Skeletal muscle cell (primary cell): ENCODE measurements at places on chromosomes 1 and 21.

DNA sequence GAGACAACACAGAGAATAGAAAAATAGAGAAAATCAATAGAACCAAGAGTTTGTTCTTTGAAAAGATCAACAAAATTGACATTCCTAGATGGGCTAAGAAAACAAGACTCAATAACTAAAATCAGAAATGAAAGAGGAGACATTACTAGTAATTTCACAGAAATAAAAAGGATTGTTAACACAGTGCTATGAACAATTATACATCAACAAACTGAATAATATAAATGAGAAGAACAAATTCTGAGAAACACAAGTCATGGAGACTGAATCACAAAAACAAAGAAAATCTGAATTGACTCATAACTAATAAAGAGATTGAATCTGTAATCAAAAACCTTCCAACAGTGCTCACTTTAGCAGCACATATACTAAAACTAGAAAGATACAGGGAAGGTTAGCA, 51.6 kb upstream of the TTC39A start:
- no peak for DNase-seq

DNA sequence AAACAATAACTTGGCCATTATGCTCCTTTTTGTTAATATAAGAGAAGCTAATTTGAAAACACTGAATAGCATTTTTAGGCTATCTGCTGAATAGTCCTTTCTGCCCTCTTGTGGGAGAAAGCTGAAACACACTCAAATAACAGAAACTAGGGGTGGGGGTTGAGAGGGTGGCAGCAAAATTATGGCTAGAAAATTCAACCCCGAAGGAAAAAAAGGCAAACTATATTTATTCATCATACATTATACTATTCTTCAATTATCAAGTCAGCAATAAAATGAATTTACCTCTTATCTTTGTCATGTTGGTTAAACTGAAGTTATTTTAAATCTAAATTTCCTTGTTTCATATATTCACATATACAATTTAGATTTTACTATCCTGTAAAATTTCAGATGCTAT, 255.9 kb downstream of the FAF1 start:
- DNase-seq = no peak

DNA sequence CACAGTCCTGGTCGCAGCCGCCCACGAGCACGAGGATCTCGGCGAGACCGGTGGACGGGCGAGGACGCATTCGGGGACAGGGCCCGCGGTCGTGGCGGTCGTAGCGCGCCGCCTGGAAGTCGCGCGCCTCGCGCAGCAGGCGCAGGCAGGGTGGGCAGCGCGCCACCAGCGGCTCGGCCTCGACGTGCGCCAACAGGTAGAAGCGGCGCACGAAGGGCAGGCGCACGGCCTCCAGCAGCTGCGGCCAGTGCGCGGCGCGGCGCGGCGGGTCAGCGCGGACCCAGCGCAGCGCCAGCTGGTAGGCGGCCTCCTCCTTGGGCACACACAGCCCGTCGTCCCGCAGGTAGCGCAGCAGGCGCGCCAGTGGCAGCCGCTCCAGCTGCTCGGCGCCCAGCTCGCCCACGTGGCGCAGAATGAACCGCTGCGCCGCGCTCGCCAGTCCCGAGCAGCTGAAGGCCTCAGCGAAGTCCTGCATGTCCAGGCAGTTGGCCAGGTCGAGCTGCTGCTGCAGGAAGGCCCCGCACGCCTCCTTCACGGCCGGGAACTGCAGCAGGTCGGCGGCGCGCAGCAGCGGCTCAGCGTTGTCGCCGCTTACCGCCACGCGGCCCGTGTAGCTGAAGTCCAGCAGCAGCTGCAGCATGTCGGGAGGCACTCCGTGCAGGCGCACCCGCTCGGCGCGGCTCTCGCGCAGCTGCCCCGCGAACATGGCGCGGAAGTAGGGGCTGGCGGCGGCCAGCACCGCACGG, 573 bp downstream of the KLHL21 start:
- no peak for DNase-seq

DNA sequence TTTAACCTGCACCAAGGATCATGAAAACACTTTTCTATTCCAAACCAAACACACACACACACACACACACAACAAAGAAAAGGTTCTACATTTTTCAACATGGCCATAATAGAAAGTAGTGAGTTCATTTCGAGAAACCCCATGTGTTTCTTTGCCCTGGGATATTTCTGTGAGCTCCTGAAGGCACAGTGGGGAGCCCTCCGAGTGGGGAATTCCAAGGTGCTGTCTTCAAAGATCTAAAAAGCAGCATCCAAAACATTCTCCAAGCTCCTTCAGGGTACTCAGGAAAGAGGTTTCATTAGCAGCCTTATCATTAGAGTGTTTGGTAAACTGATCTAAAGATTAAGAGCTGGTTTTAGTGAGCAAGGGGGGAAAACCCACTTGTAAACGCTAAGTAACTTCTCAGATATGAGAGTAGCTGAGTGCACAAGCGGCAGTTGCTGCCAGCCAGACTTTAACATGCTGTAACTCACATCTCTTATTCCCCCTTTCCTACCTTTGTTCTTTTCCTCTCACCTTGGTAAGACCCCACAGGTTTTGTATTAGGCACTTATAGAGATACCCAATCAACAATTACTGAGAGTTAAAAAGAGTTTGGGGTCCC, 38.3 kb downstream of the ZC3H11B start:
- DNase-seq = no peak

DNA sequence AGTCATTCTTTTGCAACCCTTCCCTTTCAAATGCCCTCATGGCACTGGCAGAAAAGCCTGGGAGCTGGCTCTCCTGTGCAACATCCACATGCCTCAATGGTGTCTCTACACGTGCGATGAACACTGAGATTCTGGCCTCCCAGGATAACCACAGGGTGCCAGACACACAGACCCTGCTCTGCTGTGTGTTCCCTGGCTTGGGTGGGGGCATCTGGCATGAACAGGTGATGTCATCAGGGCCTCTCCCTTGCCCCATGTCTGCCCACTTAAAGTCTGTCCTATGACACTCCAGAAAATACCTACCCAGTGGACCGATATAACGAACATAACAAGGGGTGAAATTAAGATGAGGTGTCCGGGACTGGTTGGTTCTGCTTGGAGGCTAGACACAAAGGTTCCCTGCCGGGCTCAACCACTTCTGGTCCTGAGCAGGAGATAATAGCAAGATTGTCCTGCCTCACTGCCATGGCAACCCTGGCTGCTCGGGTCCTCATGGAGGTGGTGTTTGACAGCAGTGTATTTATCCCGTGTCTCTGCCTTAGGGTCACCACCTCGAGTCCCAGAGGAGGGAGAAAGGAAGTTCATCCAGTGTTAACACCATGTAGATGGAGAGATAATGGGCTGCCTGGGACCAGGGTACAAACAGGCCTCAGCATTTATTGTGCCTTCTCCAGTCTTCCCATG, 19.3 kb downstream of the INSRR start:
- DNase-seq = no peak

- no peak for DNase-seq
Observed at GRCh38 chr1:16170283-16170673, 14.4 kb upstream of the EPHA2 start.

GRCh38 chr1:39196244-39197215, 8.0 kb upstream of the MACF1 start:
- no peak for DNase-seq

GRCh38 chr1:183562701-183563100, 27.6 kb downstream of the NCF2 start:
- DNase-seq = no peak

- peak; percentile 36 for DNase-seq
Observed at GRCh38 chr1:102852613-102853012, 255.7 kb downstream of the COL11A1 start.

DNA sequence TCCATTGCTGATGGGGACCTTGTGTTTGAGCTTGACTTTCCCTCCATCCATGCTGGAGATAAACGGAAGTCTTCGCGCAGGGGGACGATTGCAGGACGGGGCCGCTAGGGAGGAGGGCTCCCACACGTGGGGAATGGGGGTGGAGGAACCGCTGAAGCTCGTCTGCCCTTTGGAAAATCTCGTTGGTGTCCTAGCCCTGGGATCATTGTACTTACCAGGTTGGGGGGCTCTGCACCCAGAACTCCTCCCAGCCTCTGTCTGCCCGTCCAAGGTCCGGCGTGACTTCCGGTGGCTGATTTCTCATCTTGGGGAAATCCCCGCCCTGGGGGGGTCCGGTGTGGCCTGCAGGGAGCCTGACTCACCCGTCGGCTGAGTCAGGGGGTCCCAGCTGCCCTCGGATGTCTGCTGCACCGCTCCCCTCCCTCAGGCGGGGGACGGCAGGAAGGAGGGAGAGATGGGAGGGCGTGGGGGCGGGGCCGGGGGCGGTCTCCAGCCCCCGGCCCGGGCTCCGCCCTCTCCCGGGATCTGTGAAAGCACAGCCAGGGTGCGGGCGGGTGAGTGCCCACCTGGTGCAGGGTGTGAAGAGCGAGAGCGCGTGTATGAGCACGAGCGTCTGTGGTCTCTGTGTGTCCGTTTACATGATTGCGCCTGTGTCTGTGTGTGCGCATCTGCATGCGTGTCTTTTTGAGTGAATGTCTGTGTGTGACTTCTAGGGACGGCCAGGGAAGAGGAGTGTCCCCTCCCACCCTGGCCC, 35.8 kb downstream of the PIK3CD start:
- no peak for DNase-seq
